ENCODE measurements at places on chromosomes 5 and 9.
A peak's percentile ranks its signal among the peaks of the same experiment; 100 is the strongest.

DNA sequence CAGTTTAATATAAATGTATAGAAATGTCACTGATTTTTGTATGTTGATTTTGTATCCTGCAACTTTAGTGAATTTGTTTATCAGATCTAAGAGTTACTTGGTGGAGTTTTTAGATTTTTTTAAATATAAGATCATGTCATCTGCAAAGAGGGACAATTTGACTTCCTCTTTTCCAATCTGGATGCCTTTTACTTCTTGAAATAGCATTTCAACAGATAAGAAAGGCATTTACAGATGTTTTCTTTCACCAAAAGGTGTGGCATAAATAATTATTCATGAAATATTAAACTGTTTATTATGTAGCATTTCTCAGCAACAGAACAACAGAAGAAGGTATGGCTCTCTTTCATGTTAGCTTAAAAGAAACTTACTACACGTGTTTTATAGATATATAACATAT, 34.9 kb upstream of the NIPBL start:
- no peak for DNase-seq

DNA sequence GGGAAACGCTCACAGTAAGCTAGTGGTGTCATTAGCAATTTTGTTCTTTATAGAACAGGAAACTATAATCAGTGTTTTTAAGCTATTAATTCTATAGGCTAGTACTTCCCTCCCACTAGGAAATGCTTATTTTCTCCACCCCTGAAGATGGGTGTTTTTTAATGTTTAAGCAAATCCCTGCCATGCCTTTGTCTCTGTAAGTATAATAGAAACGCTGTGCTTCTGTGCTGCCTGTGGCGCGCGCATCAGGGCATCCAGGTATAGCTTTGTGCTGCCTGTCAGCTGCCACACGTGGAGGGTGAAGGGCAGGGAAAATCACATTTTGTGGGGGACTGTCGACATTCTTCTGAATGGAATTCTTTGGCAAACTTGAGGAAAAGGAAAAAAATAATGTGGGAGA, 217.5 kb downstream of the RAB3C start:
- DNase-seq: no peak

GRCh38 chr5:76402251-76402885, 717 bp upstream of the IQGAP2 start:
- DNase-seq: peak; percentile 86

DNA sequence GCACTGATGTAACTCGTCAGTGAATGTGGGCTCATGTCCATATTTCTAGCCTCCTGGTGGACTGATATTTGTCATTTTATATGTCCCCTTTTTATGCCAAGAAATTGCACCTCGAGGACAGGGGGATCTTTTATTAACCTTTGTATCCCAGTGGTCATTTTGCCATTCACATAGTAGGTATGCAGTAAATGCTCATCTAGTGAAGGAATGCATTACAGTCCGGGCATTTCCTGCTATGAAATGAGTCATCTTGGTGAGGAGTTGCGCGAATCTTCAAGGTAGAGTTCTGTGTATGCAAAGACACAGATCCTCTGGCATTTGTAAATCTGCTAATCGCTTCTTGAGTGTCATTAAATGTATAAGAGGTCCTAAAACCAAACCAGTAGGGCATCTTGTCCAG, 755.5 kb upstream of the ADAMTS16 start:
- DNase-seq: no peak

GRCh38 chr9:95118596-95118995, 198.9 kb downstream of the FANCC start:
- DNase-seq: no peak

GRCh38 chr9:128160603-128160987, 530 bp downstream of the BBLN start:
- DNase-seq: no peak

DNA sequence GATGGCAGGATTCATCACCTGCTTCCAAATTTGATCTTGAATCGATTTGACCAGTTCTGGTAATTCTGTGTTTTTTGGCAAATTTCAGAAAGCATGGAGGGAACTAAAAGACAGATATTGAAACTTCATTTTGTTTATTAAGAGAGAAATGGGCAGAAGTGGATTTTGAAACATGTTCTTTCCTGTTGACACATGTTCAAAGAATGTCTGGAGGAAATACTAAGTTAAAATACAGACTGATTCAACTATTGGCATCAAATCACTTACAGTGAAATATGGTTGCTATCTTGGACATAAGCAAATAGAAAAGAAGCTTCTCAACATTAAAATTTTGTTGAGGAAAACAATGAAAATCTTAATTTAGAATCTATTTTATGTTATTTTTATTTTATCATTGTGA, 19.3 kb upstream of the GZMK start:
- DNase-seq: no peak

DNA sequence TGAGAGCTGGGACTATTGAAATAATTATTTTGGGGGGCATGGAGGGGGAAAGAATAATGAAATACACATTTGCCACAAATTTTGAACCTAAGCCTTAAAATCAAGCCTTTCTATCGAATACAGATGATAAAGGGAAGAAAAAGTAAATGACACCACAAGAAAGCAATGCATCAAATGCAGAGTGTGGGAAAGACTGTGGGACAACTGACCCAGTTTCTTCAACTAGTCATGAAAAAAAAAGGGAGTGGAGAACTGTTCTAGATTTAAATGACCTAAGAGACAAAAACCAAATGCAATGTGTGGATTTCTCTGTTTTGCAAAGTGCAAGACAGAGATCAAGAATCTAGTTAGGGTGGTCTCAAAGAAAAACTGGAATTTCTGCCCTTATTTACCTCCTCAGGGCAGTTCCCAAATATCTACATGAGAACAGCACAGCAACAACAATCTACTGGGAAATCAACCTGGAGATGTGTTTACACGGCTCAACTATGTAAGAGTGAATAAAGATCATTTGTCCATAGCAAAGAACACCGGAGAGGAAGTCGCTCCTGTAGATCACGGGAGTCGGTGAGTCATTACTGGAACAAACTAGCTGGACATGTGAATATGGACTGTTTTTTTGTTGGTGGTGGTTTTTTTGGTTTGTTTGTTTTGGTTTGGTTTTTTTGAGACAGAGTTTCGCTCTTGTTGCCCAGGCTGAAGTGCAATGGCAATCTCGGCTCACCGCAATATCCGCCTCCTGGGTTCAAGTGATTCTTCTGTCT, 145.9 kb downstream of the DROSHA start:
- no peak for DNase-seq

DNA sequence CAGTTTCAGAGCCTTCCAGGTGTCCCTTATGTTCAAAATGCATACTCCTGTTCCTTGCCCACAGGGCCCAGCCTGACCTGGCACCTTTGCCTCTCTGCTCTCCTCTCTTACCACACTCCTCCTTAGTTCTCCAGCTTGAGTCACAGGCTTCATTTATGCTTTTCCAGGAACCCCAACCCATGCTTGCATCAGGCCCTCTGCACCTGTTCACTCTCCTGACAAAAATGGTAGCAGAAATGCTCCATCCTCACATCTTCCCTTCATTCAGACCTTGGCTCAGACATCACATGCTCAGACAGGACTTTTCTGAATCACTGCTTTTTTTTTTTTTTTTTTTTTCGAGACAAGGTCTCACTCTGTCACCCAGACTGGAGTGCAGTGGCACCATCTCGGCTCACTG, 15.1 kb upstream of the RNF145 start:
- no peak for DNase-seq

- peak; percentile 76 for DNase-seq
These were observed 122.7 kb upstream of the LMX1B start for GRCh38 chr9:126490871-126491567.

DNA sequence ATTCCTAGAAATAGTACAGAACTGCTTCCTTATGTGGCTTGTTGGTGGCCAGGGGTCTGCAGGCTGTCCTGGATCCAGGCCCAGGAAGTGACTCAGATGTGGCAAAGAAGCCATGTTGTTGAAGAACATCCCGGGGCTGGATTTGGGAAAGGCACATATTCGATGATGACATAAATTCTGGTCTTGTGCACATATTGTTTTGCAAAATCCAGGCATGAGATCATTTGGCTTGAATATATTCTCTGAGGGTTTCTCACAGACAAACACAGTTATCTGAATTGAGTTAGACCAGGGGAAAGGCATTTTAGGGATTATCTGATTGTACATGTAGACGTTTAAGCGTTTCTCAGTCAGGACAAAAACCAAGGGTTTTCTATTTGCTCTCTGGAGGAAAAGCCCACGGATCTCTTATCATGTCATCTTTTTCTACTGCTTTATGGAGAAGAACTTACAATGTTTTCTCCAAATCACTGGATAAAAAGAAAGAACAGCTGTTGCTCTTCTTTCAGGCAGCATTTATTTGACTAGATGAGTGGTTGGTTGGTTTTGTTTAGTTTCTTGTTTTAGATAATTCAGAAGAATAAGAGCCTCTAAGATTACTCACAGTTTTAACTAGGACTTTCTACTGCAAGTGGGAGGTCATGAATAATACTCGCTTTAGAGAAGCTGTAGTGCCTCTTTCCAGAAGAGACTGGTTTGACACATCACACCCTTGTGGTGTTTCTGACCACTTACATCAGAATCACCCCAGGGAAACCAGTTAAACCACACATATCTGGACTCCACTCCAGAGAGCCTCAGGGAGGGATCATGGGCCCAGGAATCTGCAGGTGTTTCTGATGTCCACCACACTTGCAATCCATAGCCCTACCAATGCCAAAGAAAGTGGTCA, 29.5 kb upstream of the LHFPL2 start:
- no peak for DNase-seq

- DNase-seq: no peak
These were observed 47.2 kb downstream of the BICD2 start for GRCh38 chr9:92717201-92718085.

DNA sequence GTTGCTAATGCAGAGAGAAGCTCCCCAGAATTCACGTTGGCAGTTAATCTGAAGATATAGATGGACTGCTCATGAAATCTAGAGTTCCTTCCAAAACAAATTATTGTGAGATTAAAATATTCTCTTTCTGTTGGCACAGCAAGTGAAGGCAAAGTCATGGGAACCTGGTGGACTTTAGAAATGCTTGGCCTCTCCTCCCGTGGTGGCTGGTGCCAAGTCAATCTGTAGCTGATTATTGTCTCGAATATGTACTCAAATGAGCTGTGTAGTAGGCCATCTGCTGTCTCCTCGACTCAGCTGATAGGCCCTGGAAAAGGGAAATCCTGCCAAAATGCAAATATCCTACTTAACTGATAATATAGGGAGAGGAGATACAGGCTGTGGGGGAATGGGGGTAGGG, 69.3 kb downstream of the DAPK1 start:
- DNase-seq: no peak

- DNase-seq: peak; percentile 54
These were observed 2.1 kb upstream of the OGN start for GRCh38 chr9:92406477-92406876.

DNA sequence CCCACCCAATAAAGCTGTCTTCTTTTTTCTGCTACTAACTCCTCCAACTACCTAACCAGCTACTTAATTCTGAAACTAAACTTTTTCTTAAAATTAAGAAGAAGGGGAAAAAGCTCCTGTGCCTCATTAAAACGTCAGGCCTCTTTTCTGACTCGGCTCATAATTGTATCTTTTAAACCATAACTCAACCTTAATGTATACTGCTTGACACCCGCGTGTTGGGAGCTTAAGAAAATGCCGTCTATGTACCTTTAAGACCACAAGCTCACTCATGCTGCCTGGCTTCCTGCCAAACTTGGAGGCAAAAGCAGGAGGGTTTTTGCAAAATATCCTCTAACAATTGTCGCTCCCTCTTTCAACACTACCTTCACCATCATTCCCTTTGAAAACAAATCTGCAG, 5.0 kb downstream of the EBF1 start:
- peak; percentile 54 for DNase-seq

- DNase-seq: no peak
These were observed 186.6 kb upstream of the ZNF608 start for GRCh38 chr5:124932791-124933600.

DNA sequence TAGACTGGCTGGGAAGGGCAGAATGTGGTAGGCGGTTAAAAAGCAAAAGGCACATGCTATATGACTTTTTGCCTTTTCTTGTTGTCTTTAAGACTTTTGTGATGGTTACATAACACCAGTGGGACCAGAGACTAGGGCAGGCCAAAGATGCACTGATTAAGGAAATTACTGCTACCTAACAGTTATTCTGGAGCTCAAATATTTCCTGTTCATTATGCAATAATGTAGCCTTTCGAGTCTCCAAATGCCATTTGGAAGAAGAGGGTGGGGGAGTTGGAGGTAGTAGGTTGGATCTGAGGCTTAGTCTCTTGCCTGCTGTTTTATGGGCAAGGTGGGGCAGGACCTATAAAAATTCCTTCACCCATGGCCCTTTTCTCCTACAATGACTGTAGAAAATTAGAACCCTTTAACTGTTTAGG, 51.7 kb downstream of the SH3GL2 start:
- DNase-seq: no peak

DNA sequence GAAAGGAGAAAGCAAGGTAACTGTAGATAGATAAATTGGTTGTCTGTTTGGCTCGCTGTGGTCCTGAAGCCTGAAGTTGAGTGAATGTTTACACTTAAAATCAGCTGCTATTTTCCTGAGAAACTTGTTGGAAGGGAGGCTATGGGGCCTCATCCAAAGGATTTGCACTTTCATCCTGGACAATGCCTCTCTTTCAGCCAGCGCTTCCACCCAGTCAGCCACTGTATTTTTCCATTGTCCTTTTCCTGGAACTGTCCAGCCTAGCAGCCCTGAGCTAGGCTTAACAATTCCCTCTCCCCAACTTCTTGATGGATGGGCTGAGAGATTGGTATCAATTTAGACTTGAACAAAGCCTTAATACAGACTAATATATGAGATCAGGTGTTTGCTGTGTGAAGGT, 429.2 kb downstream of the DMAC1 start:
- no peak for DNase-seq
